ENCODE measurements at places on chromosomes 3 and 15. TPM values are rescaled to one million over a fixed set of nuclear protein-coding genes. Genes with fewer than 3 reads are reported as not detected.

Gene BCL2A1
- 18.5 TPM for total RNA-seq

Gene SNX33
- 17.1 TPM for total RNA-seq

Gene AP4E1
- total RNA-seq = 9.0 TPM

Gene ITPKA
- total RNA-seq = 2.0 TPM

Gene TRANK1
- total RNA-seq = 2.6 TPM

Gene IL17RB
- 1.1 TPM for total RNA-seq

Gene LARP6
- 80.0 TPM for total RNA-seq

Gene PTX3
- 1.2 TPM for total RNA-seq

Gene GPR156
- 0.54 TPM for total RNA-seq

Gene GDPGP1
- total RNA-seq = 5.6 TPM

Gene RTP4
- total RNA-seq = not detected

Gene COL7A1
- 208 TPM for total RNA-seq

Gene ERICH6
- total RNA-seq = not detected

Gene ZNF80
- not detected for total RNA-seq

Gene NTRK3
- 21.9 TPM for total RNA-seq

Gene LDHAL6B
- not detected for total RNA-seq

Gene CFAP91
- total RNA-seq = 0.40 TPM

Gene RPS17
- total RNA-seq = 4,157 TPM

Gene DISP2
- total RNA-seq = 1.9 TPM

Gene PLA2G4D
- not detected for total RNA-seq

Gene PLSCR2
- not detected for total RNA-seq

Gene CHL1
- not detected for total RNA-seq

Gene DZIP3
- 3.9 TPM for total RNA-seq

Gene SNX22
- total RNA-seq = 0.90 TPM

Gene TP63
- 0.37 TPM for total RNA-seq

Gene CPLX3
- total RNA-seq = 0.05 TPM

Gene NLGN1
- not detected for total RNA-seq

Gene IMPG2
- not detected for total RNA-seq

Gene PLA2G4F
- not detected for total RNA-seq

Gene CAPN3
- total RNA-seq = 0.32 TPM

Gene POLQ
- 6.3 TPM for total RNA-seq

Gene CEMIP
- 1.5 TPM for total RNA-seq
